Daoy (cell line): ENCODE measurements at places on chromosomes 5 and 9. TPM values are rescaled to one million over a fixed set of nuclear protein-coding genes. Genes with fewer than 3 reads are reported as not detected.

- no peak for DNase-seq
Observed at GRCh38 chr9:38284039-38284575, 108.4 kb upstream of the ALDH1B1 start.

- peak; percentile 56 for DNase-seq
Observed at GRCh38 chr5:142466195-142466971, 141.6 kb upstream of the SPRY4 start.

C1QTNF3 gene
- total RNA-seq: 0.11 and 0.89 TPM in 2 replicates

- DNase-seq: no peak
Observed at GRCh38 chr9:78552802-78553201, 255.9 kb downstream of the PSAT1 start.

- DNase-seq: no peak
Observed at GRCh38 chr5:157528036-157528632, 47.4 kb downstream of the ADAM19 start.

PCDHB7 gene
- 2.6 and 3.9 TPM in 2 replicates for total RNA-seq
